ENCODE measurements at places on chromosomes 5 and 9.

DNA sequence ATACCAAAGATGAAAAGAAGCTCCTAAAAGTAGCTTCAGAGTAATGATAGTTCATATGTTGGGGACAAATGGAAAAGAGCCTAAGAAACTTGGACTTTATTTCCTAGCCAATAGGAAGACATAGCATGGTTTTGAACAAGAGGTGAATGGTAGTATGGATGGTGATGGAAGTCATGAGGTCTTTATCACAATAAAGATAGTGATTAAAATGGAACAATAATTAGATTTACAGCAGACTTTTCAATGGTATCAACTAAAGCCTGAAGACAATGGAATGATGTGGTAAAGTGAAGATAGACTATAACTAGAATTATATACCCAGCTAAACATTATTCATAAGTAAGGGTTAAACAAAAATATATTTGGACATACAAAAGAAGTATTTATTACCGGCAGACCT is 131.2 kb downstream of the RAB3C start:
- DNase-seq = no peak

DNA sequence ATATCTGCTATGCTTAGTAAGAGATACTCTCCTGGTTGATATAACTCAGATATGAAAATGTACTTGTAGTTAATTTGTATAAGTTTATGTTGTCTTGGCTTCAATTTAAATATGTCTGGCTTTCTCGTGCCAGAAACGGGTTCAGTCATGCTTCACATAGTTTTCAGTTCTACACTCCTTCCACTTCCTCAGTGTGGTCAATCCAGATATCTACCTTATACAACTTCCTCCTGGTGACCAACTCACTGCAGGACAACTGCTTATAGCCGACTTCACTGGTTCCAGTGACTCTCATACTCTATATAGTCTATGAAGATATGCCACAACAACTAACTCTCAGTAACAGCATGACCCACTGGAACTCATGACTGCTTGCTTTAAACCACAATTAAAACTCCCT is 690.4 kb downstream of the SLCO4C1 start:
- DNase-seq = no peak

DNA sequence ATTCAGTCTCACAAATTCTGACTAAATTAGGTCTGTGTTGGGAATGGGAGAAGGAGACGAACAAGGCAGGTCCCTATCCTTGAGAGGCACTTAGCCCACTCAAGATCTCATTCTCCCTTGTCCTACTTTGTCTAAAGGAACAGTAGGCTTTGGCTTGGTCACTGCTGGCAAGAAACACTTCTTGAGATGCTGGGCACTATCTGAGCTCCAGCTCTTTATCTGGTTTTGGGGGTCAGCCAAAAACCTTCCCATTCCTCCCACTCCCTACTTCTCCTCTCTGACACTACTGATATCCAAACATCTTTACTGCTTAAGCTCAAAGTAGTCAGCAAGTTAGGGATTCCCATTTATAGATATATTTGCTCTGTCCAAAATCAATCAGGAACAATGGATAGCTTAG is 155.2 kb downstream of the MAPKAP1 start:
- DNase-seq = no peak

GRCh38 chr5:179342577-179342976 is 2.7 kb downstream of the ADAMTS2 start:
- no peak for DNase-seq

GRCh38 chr5:90866915-90867731 is 308.5 kb downstream of the ADGRV1 start:
- DNase-seq = no peak

DNA sequence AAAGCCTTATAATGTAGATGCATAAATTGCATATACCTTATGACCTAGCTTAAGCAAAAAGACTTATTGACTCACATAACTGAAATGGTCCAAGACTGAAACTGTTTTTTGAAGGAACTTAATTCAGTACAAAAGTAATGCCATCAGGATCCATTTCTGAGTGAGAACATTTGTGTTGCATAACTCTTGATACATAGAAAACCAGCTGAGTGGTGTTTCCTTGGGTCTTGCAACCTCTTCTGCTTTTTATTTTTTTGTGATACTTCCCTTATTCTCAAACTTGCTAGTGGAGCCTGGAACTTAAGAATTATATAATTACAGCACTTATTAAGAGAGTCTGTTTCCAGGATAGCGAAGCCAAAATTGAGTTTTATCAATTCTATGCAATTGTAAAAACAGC is 272.0 kb downstream of the MAN2A1 start:
- no peak for DNase-seq

DNA sequence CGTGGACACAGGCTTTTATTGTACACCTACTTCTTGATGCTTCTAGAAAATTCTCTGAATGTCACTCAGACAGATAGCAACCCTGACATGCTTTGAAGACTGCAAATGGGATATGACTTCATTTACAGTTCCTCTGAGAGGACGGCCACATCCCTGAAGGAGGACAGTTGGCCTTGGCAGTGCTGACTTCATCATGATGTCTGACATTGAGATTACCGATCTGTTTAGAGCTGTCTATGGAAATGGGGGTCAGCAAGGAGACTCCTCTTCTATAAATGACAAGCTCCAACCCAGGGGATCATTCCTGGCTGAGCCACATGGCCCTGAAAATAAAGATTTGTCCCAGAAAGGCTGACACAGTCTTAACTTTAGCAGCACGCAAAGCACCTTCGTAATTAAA is 75.8 kb downstream of the NUDT12 start:
- DNase-seq = no peak

GRCh38 chr9:89877051-89878002 is 272.5 kb downstream of the GADD45G start:
- no peak for DNase-seq

- no peak for DNase-seq
These were observed 780 bp upstream of the CCNJL start for GRCh38 chr5:160312960-160313727.

- no peak for DNase-seq
These were observed 63.5 kb downstream of the MPDZ start for GRCh38 chr9:13215791-13216554.

GRCh38 chr5:59609501-59610265 is 283.8 kb downstream of the PDE4D start:
- no peak for DNase-seq

DNA sequence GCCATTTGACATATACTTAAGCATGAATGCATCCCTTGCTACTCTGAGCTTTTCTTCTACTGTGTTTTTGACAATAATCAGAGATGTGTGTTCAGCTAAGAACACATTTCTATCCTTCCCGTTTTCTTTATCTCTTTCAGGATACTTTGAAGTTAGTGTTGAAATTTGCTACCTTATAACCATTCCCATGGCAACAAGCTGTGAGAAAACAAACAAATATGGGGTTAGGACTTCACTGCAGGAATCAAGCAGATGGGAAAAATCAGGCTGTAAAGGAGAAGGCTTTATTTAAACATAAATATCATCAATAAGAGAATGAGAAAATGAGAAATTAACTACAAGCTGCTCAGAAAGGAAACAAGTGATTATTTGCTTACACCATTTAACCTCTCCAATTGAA is 35.2 kb downstream of the ZCCHC9 start:
- no peak for DNase-seq

GRCh38 chr9:109001275-109001676 is 12.0 kb downstream of the CTNNAL1 start:
- DNase-seq = no peak

- DNase-seq = peak; percentile 64
These were observed 256.7 kb downstream of the CDH12 start for GRCh38 chr5:22596404-22596970.

DNA sequence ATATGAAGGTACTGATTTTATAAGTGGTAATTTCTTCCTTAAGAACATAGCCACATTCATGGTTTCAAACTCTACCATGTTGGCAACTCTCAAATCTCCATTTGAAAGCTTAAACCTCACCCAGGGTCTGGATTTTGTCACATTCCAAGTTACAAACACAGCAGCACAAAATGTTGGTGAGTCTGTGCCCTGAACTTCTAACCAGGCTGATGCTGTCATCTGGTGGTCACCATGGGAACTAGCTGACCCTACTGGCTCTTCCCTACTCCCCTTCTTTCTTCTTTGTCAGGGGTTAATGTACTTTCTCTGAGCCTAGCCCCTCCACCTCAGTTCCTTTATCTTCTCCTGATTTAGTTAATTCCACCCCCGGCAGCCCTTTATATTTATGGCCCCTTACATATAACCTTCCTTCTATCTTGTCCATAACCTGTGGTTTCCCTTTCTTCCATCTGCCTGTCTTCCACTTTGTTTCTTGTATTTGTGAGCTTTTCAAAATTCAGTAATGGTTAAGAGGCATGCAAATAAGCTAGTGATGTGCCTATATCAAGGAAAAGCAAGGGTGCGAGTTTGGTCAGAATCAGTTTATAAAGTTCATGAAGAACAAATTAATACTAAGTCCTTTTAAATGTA is 35.9 kb downstream of the TGFBR1 start:
- DNase-seq = no peak

DNA sequence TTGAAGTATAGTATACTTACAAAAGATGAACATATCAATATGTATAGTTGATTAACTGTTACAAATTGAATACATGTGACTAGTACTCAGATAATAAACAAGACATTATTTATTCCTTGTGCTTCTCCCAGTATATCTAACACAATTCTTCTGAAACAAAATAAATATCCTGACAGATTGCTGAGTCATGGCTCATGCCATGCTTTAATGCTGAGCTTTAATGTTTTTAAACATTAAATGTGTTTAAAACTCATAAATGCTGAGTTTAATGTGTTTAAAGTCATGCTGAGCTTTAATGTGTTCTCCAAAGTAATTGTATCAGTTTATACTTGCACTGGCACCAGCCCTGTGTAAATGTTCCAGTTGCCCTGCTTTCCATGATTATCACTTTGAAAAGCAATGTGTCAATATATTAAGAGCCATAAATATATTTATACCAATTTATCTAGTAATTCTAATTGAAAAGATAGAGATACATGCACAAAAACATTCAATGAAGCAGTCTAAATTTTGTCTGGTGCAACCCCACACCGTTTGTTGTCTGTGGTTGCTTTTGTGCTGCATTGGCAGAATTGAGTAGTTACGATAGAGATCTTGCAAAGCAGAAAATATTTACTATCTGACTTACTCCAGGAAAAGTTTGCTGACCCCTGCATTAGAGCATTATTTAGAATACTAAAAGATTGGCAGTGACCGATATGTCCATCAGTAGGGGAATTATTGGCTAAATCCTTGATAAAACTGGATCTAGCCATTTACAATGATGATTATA is 15.7 kb downstream of the KIAA1958 start:
- DNase-seq = no peak

DNA sequence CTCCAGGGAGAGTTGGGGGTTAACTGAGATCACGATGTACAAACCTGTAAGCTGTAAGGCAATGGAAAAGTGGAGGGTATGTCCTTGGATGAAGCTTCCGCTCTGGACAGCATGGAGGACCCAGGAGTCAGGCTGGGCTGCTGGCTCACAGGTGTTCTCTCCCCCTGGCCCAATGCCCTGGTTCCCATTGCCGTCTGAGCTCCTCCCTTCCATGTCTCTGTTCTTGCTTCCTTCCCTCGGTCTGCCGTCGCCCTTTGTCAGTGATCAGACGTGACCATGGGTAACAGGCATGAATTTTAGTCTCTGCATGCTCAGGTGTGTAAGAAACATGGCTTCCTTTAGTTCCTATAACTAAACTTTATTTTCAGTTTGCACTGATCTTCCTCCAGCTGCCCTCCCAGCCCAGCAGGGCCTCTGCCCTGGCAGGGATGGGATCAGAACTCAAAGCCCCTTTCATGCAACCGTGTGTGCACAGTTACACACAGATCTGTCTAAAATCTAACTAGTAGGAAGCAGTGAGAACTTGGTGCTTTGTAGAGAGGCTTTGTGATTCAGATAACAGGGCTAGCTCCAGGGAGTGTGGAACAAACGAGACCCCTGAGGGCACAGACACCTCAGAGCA is 51.7 kb upstream of the KCNMB1 start:
- DNase-seq = no peak

- no peak for DNase-seq
These were observed 77.4 kb downstream of the KCNIP1 start for GRCh38 chr5:170581211-170581610.

DNA sequence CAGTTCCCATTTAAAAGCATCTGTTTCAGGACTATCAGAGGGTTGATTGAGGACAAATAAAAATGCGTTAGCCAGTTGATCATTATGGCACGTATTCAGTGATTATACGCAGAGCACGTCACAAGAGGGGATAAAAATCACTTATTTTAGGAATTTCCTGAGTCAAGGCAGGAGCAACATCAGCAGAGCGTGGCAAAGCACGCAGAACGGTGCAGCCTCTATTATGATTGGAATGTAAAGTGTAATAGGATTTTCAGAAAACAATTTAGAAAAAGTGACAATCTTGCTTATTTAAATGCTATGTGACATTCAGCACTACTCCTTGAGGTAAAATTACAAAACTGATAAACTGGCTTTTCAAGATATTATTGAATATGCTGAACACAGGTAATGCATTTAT is 413.6 kb upstream of the DAP start:
- no peak for DNase-seq

GRCh38 chr9:136133191-136133958 is 14.7 kb upstream of the TMEM250 start:
- no peak for DNase-seq

DNA sequence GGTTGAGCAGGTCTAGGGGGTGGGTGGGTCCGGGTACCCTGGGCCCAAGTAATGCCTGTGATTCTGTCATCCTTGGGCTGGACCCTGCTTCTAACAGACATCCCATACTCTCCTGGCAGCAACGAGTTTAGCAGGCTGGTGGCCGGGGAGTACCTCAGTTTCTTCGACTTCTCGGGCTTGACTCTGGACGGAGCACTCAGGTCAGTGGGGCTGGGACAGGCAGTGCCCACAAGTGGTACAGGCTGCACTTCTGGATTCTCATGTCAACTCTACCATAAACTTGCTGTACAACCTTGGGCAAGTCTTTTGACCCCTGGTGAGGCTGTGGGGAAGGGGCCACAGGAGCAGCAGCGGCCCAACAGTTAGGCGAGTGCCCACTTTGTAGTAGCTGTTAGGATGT is 21.8 kb downstream of the PSD2 start:
- DNase-seq = no peak

- no peak for DNase-seq
These were observed 414.5 kb upstream of the ARRDC3 start for GRCh38 chr5:91797576-91797975.

DNA sequence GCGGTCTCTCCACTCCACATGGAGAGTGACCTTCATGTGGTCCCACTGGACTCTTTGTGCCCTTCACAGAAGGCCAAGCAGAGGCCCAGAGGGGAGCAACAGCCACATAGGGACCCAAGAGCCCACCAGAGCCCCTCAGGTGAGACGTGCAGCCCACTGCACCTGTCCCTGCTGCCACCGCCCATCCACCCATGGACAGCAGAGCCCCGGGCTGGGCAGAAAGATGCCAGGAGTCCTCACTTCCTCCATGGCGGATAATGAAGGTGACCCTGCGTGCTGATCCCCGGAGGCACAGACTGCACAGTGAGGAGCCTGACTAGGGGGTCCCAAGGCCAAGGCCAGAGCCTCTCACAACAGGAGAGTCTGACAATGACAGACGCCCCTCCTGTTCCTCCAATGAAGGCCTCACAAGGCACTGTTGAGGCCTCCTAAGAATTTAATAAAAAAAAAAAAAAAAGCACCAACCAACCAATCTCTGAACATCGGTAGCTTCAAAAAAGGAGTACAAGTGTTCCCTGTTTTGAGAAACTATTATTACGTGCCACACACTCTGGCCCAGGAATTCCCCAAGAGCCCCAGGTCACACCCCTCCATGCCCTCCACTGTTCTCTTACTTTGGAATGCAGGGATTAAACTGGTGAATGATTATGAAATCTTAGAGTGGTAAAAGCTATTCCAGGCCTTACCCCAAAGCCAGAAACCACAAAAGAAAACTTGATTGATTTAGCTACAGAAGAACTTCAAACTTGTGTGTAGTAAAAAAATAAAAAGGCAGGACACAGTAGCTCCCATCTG is 2.8 kb upstream of the PPP1R26 start:
- no peak for DNase-seq

- no peak for DNase-seq
These were observed 523.3 kb downstream of the LRRC70 start for GRCh38 chr5:63101870-63102269.
